ENCODE measurements at places on chromosomes 4 and X.

DNA sequence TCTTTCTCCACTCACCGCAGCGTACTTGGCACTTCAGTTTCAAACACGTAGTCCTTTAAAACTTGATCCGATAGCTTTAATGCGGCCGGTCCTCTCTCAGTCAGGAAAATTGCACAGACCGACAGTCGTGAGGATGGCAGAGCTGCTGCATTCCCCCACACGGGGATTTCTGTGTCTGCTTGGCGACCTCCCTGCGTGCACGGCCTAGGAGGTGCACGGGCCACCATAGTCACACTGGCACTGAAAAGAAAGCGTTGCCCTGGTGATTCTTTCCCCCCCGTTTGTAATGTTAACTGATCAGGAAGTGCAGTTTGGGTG is 10.3 kb downstream of the AKAP17A start:
- no peak for DNase-seq

DNA sequence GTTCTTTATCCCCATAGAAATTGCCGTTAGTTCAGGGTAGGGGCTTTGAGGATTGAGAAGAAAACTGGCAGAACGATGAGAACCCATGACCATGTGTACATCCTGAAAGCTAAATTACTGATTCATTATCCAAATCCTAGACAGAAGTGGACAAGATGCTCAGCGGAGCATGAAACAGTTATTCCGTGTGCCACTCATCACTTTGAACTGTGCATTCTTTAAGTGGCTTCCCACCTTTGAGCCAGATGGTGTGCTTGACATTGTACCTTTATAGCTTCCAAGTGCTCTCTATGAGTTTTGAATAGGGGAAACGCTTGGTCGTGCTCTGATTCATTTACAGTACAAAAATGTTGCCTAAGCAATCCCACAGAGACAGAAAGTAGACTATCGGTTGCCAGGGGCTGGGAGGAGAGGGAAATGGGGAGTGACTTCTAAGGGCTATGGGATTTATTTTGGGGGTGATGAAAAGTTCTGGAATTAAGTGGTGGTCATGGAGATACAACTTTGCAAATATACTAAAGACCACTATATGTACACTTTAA is 100.0 kb downstream of the DOCK11 start:
- DNase-seq = no peak

DNA sequence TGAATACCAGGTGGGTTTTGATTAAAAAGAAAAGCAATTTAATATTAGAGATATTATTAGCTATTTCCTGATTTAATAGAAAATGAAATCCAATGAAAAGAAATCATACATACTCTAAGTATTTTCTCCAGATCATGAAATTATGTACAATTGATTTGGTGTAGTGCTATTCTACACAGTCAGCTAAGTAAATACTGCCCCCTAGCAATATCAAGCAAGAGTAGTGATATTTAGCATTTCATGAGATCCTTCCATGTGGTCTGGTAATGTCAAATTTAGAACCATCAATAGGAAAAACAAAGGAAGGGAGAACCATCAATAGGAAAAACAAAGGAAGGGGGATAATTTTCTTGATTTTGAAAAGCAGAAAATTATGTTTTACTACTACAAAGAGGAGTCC is 114.6 kb downstream of the TBCK start:
- no peak for DNase-seq

DNA sequence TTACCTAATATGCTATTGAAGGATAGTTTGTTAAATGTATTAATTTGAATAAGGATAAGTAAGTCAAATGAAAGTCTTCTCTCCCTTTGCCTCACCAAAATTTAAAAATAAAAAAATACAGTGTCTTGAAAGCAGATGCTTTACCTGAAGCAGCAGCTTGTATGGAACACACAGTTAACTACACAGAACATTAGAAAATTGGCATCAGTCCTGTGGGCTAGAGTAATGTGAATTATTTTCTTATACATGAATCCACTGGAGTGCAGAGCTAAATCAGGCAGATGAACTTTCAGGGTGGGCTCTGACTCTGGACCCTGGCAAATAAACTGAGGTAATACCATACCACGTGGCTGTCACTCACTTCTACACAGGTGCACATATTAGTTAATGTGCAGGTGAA is 348.0 kb downstream of the FSTL5 start:
- no peak for DNase-seq

DNA sequence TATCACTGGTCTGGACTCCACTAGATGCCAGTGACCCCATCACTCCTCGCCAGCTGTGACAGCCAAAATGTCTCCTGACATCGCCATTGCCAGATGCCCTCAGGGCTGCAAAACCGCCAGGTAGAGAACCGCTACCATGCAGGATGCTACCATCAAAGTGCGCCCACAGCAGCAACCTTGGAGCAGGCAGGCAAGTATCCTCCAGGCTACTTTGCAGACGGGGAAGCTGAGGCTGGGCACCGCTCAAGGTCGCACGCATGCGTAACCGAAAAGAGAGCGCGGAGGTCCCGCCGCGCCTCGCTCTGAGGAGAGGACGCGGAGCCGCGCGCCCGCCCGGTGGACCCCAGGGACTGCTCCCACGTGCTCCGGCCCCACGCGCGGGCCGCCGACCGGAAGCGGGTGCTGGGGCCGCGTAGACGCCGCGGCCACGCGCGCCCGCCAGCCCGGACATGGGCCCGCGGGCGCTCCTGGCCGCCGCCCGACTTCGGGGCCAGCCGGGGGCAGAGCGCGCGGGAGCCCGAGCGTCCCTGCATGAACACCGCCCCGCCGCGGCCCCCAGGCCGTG is at the start of gene STS:
STS (plus strand) TSS at position 300 of the 565 bp plus-strand sequence. CDS start 105,488 bp downstream, outside the sequence.
- DNase-seq = peak; percentile 22

DNA sequence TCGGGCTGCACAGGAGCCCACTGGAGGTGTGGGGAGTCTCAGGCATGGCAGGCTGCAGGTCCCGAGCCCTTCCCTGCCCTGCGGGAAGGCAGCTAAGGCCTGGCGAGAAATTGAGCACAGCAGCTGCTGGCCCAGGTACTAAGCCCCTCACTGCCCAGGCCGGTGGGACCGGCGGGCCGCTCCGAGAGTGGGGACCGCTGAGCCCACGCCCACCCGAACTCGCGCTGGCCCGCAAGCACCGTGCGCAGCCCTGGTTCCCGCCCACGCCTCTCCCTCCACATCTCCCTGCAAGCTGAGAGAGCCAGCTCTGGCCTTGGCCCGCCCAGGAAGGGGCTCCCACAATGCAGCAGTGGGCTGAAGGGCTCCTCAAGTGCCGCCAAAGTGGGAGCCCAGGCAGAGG is 82.0 kb upstream of the NEIL3 start:
- DNase-seq = no peak

DNA sequence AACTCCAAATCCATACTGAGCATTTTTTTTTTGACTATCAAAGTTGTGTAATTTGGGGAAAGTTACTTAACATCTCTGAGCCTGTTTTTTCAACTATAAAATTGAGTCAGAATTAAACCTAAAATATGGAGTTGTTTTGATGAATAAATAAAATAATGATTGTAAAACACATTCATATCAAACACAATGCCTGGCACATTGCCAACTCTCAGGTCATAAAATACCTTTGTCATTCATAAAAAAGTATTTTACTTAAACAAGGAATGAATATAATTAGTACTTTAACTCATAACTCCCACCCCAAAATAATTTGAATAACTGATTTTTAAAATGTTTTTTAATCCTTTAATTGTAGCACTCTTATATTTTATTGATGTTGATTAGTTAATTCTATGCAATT is 3.8 kb upstream of the GPR174 start:
- no peak for DNase-seq

DNA sequence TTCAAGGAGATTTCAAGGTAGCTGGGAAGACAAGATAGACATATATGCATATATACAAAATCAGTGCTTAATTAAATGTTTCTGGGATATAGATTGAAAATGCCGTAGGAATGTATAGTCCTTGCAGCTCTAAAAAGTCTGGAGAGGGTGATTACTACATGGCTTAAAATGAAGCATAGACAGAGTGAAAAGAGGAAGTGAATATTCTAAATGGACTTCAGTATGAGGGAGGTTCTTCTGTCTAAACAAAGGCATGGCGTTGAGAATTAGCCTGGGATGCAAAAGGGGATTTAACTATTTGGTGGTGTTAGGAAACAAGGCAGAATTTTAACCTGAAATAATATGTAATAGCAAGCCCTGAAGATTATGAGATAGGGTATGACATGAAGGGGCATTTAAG is 141.5 kb upstream of the FRMPD4 start:
- no peak for DNase-seq

- DNase-seq = no peak
These were observed 21.2 kb downstream of the USP17L30 start for GRCh38 chr4:9384126-9384525.

- no peak for DNase-seq
These were observed 2.1 kb downstream of the UCHL1 start for GRCh38 chr4:41258783-41259182.

- DNase-seq = peak; percentile 74
These were observed 669 bp upstream of the PHKA2 start for GRCh38 chrX:18984381-18985185.

GRCh38 chr4:122766950-122767349 is 34.4 kb downstream of the BBS12 start:
- no peak for DNase-seq

DNA sequence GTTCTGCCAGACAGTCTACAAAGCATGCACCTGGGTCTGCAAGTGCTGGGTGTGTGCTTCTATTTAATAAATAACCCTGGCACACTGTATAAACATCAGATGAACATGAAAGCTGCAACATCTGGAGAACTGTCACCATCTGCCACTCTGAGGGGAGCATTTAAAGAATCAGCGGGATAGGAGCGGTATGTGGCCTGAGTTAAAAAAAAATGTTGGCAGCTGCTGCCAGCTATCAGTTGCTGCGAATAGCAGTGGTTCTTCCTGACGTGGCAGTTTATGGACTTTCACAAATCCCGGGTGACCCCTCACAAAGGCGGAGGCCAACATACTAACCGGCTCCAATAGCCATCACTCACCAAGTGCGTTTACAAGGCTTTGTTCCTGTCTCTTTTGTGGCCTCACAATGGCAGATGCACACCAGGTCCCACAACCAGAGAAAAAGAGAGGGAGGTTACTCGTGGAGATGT is 95.1 kb downstream of the RASL11B start:
- no peak for DNase-seq

DNA sequence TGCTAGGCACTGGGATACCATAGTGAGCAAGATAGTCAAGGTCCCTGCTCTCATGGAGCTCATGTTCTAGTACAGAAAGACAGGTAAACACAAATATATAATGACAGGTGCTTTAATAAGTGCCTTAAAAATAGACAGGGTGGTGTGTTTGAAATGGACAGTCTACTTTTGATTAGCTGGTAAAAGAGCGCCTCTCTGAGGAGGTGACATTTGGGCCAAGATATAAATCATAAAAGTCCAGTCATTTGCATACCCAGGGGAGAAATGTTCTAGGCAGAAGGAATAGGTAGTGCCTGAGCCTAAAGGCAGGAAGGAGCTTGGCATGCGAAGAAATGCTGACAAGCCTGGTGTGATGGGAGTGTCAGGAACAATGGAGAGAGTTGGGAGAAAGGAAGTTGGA is 83.6 kb downstream of the DNAAF6 start:
- DNase-seq = no peak

- DNase-seq = no peak
These were observed 625.5 kb upstream of the INTU start for GRCh38 chr4:127007305-127007704.

- DNase-seq = no peak
These were observed 53.4 kb downstream of the IRF2 start for GRCh38 chr4:184420881-184421416.

DNA sequence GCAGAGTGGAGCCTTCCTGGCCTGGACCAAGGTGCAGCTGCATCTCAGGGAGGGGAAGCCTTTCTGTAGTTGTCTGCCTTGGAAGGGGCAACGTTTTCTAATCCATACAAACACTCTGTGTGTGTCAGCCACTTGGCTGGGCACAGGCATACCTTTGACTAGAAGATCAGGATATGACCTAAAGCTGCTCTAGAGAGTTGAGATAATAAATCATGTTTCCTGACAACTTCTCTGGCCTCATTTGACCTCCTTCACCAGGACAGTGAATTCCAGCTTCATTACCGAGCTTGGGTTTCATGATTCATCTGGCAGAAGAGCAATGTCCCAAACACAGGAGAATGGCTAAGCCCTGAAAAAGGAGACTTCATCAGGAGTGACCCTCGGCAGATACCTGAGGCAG is 89.6 kb upstream of the KIT start:
- no peak for DNase-seq

DNA sequence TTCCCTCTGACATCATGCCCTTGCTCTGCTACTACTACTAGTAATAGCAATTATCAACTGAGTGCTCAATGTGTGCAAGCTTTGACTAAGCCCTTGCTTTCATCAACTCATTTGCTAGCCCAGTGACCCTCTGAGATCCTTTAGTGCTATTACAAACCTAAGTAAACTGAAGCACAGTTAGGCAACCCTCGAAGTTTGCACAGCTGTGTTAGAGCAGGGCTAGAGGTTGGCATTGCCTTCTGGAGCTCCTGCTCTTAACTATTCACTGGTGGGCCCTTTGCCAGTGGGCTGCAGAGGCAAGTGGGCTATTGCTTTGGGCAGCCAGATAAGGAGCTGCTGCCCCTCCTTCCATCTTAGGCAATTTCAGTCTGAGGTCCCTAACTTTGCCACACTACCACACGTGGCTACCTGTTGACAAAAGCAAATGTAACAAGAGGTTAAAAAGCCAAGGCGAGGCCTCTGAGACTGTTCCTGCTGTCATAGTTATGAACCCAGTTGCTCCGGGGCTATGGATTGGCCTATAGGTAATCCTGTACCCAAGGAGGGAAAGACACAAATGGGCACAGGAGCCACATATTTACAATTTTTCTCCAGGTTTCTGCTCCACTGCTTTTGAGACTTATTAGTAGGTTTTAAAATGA is 41.5 kb upstream of the ANKRD50 start:
- no peak for DNase-seq

- DNase-seq = no peak
These were observed 6.9 kb downstream of the SHROOM3 start for GRCh38 chr4:76441881-76442280.

- no peak for DNase-seq
These were observed 34.9 kb downstream of the MMRN1 start for GRCh38 chr4:89929425-89930159.

- no peak for DNase-seq
These were observed 273.8 kb downstream of the GASK1B start for GRCh38 chr4:157898836-157899605.

DNA sequence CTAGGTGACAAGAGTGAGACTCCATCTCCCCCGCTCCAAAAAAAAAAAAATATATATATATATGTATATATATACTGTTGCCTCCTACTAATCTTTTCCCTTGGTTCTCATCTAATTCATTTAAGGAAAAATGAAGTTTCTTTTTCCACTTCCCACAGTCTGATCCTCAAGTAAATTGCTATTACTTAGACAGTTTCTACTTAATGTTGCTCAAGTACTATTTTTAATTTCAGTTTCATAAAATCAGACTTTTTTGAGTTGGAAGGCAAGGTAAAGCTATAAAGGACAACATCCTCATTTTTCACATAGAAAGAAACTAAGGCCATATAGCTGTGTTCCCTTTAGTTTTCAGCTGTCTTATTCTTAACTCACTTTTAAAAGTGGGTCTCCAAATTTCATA is 5.8 kb downstream of the RXFP1 start:
- no peak for DNase-seq

GRCh38 chrX:120001787-120002186 is 58.2 kb upstream of the NKAP start:
- no peak for DNase-seq
